ENCODE measurements at places on chromosomes 2 and 18.

- no peak for DNase-seq
Measured at GRCh38 chr2:84817239-84817655, 63.6 kb downstream of the TRABD2A start.

GRCh38 chr2:150900913-150901312, 360.8 kb downstream of the RBM43 start:
- DNase-seq: no peak

DNA sequence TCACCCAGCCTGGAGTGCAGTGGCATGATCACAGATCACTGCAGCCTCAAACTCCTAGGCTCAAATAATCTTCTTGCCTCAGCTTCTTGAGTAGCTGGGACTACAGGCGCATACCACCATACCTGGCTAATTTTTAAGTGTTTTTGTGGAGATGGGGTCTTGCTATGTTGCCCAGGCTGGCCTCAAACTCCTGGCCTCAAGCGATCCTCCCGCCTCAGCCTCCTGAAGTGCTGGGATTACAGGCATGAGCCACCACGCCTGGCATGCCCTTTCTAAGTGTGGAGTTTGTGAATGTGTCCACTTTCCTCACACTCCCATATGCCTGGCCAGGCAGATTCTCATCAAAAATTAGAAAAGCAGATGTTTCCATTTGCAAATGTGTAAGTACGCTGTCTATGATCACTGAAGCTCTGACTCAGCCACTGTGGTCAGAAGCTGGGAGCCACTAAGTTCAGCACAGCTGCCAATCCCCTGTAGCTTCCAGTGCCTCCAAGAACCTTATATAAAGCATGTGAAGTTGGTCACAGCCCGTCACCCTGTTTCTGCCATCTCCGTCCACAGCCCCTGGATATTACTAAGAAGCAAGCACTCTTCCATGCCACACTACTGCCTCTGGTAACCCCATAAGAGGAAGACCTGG, 155.4 kb downstream of the FAM210A start:
- DNase-seq: no peak

- no peak for DNase-seq
Measured at GRCh38 chr2:172366596-172367150, 60.7 kb upstream of the ITGA6 start.

- DNase-seq: no peak
Measured at GRCh38 chr2:169106563-169107545, 37.5 kb downstream of the DHRS9 start.

GRCh38 chr2:187497140-187497539, 49.1 kb upstream of the CALCRL start:
- no peak for DNase-seq

DNA sequence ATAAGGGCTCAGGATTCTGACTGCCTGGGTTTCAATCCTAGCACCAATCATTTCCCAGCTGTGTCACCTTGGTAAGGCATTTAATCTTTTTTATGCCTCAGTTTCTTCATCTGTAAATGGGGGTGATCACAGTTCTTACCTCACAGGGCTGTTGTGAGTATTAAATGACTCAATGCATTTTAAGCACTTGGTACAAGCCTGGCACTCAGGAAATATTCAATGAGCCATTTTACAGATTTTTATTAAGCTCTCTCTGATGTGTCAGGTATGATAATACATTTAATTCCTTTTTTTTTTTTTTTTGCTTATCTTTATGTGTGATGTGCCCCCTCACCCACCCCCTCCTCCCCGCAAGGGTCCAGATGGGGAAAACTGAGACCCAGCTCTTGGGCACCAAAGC, 12.0 kb downstream of the SPEG start:
- no peak for DNase-seq

GRCh38 chr18:67109535-67109934, 407.0 kb downstream of the DSEL start:
- DNase-seq: no peak

DNA sequence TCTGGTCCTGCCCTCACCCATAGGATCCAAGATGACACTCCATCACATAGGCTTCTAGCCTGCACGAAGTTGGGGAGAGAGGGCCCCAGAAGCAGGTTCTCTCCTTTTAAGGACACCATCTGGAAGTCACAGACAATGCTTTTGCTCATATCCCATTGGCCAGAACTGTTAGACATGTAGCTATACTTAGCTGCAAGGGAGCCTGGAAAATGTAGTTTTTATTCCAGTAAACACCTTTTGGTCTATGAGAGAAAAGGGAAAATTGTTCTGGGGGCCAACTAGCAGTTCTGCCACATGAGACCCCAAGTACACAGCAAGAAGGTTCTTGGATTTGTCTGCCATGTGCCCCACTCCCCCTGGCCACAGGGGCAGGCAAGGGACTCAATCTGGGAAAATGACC, 206.1 kb downstream of the ZFP36L2 start:
- no peak for DNase-seq

- no peak for DNase-seq
Measured at GRCh38 chr2:3756306-3756705, 52.9 kb downstream of the DCDC2C start.

- DNase-seq: no peak
Measured at GRCh38 chr2:140401056-140401455, 1620.9 kb upstream of the NXPH2 start.

DNA sequence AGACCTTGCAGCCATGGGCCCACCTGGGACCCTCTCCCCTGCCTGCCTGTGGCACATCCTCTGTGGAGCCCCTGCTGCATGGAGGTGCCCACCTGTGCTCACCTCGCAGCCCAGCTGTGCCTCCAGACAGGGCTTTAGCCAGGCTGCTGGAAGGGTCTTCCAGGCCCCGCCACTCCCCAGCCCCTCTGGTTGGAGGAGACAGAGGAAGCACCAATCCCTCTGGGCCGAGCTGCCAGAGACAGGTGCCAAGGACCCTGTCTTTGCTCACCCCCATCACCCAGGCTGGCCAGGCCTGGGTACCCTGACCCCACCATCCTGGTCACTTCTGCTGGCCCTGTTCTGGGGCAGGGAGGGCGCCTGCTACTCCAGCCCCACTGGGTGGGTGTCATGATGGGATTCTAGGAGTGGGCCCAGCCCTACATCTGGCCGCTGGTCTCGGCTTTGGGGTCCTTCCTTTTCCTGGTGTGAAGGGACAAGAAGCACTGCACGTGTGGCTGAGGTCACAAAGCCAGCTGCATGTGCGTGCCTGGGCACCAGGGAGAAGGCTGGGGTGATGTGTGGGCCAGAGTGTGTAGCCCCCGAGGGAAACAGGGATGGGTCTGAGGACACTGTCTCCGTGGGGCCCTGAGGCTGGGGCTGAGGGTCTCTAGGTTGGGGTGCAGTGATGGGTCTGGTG, 9.3 kb upstream of the NEU4 start:
- DNase-seq: no peak

GRCh38 chr2:69985688-69986087, 24.3 kb upstream of the ASPRV1 start:
- no peak for DNase-seq

DNA sequence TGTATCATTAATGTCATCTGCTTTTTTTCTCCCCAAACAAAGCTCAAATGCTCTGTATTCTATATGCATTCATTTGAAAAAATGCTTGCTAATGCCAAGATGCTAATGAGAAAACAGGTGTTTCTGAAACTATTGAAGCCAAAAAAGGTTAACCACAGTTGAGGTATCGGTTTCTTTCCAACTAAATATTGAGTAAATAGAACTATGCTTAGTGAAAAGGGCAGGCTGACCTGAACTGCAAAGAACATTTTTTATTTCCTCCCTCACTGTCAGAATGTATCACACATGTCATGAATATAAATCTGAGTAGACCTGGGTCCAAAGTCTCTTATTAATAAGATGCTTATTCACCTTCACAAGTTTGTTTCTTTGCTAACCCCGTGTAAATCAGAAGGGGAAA, 866.6 kb downstream of the CPS1 start:
- no peak for DNase-seq

DNA sequence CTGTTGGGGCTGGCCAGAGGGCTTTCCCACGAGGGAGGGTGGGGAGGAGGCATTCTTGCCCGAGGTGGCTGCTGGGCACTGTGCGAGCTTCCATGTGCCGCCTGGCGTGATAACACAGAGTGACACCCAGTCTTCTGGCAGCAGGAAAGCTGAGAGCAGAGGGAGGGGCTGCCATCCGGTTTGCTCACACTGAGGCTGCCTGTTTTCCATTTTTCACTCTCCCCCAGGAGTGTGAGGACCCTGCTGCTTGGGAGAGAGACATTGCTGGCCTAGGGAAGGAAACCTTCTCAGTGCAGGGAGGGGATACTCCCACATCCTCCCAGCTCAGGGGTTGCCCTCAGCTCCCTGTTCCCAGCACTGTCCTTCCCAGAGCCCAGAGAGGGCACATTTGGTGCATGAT, 73.1 kb downstream of the INHBB start:
- no peak for DNase-seq

- DNase-seq: no peak
Measured at GRCh38 chr2:229099231-229099630, 171.9 kb downstream of the PID1 start.

GRCh38 chr2:119242276-119243119, 18.9 kb downstream of the STEAP3 start:
- no peak for DNase-seq

GRCh38 chr2:152336119-152336853, 1.3 kb downstream of the FMNL2 start:
- DNase-seq: no peak

DNA sequence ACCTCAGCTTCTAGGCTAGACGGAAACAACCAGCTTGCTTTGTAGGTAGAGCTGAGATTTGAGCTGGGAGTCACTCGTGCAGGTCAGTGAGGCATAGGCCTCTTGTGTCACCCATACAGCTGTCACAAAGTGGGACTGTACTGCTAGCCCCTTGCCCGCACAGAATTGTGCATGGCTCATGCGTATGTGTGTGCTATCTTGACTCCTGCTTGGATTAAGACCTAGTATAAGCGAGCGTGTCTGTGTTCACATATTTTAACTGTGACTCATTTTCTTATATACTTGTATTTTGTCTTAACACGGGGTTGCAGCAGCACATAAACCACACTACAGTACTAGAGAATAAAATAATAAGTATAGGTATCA, 20.1 kb downstream of the CEP68 start:
- DNase-seq: no peak

- no peak for DNase-seq
Measured at GRCh38 chr2:235561450-235561849, 67.6 kb downstream of the AGAP1 start.

DNA sequence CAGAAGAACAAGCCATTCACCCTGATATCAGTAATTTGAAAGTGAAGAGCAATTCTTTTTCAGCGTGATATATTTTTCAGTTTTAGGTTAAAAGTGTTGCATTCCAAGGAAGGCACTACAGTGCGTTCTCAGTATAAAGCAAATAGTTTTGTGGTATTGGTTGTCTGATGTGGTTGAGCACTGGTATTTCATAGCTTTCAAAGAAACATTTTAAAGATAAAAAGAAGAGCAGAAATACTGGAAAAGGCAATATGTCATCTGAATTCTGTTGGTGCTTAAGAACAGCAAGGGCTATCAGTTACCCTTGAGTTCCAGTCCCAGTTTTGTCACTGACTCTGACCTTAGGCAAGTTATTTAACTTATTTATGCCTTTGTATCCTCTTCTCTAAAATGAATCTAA, 191.6 kb downstream of the BABAM2 start:
- DNase-seq: no peak

DNA sequence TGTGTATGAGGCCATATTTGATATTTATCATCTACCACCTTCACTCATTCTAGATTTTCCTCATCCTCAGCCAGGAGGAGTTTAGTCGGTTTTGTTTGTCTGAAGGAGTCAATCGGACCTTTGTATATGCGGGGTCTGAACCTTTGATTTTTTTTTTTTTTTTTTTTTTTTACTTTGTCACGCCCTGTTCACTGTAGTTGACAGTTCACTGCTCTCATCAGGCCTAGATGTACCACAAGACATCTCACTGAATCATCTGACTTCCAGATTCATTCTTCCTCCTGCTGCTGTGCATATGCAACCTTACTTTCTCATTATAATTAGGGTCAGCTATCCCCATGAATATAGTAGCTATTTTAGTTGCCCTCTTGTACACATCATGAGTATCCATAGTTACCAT, 133.2 kb downstream of the ARHGAP15 start:
- no peak for DNase-seq

- no peak for DNase-seq
Measured at GRCh38 chr18:47246027-47246971, 5.2 kb downstream of the SKOR2 start.

GRCh38 chr2:61214171-61214570, 52.2 kb downstream of the C2orf74 start:
- no peak for DNase-seq

DNA sequence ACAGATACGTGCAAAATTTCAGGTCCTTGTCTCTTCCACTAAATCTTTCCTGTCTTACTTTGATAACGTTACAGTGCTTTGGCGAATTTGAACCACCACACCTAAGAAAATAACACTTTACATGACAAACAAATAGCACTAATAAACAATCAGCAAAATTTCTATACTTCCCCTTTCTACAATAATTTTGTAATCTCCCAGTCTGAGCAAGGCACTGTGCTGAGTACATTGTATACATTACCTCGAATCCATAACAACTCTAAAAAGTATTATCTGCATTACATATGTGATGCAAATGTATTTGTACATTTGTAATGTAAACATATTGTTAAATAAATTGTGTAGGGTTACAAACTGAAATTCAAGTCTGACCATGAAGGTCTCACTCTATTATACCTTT, 49.9 kb downstream of the RTN4 start:
- DNase-seq: no peak

DNA sequence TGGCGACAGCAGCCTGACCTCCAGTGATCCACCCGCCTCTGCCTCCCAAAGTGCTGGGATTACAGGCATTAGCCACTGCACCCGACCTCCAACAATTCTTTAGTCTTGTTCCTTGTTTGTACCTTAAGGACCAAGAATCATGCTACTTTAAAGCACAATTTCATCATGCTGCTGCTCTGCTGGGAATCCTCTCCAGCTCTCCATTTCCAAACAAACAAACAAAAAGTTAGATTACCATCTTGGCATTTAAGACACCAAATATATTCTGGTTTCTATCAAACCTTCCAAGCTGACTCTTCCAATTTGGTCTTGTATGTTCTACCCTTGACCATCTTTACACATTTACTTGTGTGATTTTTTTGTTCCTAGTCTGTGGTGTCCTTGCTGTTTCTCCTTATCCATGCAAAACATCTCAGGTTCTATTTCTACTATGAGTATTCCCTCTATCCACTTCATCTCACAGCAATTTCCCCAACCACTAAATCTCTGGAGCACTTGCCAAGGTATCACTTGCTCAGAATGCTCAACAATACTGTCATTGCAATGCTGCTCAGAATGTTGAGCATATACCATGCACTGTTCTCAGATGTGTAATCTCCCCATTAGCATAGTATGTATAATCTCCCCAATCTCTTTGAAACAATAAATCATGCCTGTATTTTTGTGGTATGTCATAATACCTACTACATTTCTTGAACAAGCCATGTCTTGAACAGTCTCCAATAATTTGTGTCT, 73.2 kb upstream of the GALNT5 start:
- DNase-seq: no peak

GRCh38 chr2:206068207-206068606, 17.8 kb downstream of the INO80D start:
- no peak for DNase-seq

DNA sequence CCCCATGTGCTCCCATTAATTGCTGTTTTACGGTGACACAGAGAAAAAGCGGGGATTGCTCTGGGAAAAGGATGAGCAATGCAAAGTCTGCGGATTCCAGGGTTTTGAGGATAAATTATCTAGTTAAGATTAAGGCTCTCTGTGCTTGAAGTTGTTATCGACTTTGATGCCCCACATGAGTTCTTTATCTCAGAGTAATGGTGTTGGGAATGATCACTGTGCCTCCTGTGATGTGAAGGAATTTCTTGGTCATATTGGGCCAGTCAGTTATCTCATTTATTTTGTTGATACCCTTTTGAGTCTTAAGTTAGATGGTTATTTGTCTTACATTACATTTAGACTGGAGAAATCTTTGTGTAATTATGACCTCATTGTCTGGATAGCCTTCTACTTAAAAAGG, 184.6 kb upstream of the MEX3C start:
- DNase-seq: no peak
